CD8-positive, alpha-beta memory T cell (primary cell): ENCODE measurements at places on chromosomes 3 and 15. TPM values are rescaled to one million over a fixed set of nuclear protein-coding genes. Genes with fewer than 3 reads are reported as not detected.

The CLEC3B gene
- not detected for total RNA-seq

The EPHA3 gene
- not detected for total RNA-seq

The THBS1 gene
- total RNA-seq = 6.6 TPM

The CHRNA3 gene
- not detected for total RNA-seq

The TUSC2 gene
- 36.6 TPM for total RNA-seq

GRCh38 chr3:65508750-65509422, 529.8 kb downstream of the MAGI1 start:
- DNase-seq = no peak

DNA sequence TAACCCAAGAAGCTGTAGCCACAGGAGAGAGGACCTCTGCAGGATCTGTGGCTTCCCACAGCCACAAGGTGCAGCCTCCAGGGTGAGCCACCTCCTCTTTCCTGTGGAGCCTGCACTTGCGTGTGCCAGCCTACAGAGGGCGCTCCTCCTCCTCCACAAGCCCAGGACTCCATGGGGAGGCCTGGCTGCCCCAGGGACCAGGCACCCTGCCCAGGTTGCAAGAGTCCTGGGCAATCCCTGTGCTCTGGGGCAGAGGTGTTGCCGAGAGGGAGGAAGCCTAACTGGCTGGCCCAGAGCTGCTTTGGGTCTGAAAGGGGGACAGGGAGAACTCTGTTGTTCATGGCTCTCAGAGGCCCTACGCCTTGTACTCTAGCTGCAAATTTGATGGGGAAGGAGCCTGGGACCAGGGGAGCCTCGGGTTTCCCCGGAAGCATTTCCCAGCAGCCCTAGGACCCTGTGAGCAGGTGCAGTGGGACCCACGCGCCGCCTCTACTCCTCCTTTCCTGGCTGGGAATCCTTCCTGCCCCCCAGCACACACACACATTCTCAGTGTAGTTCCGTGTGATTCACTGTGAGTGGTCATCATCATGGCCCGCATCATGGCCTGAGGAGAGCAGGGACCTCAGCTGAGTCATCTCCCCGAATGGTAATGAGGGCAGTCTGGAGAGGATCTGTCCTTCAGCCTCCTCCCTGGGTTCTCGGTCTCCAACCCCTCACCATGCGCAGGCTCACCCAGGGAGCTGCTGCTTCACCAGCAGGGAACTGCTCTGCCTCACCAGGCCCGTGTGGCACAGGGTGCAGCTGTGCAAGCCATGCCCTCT, 24.3 kb downstream of the TBC1D21 start:
- peak; percentile 11 for DNase-seq

DNA sequence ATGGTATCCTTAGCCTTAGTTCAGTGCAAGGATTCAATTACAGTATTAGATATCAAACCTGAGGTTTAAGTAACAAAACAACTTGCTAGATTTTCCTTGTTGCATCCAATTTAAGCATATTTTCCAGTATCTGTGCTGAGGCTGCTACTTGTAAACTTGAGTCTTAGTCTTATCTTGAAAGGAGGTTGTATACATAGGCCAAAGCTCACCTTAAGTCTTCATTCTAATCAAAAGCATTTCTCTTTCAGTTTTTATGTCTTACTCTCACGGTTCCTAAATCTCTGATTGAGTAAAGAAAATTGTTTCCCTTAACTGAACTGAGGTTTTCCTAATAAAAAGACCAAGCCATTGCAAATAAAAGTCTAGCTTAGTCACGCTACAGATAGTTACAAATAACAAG, 52.6 kb downstream of the U2SURP start:
- DNase-seq = no peak

GRCh38 chr3:185204894-185205293, 49.0 kb downstream of the EHHADH start:
- no peak for DNase-seq

GRCh38 chr3:123467046-123467445, 18.2 kb upstream of the ADCY5 start:
- DNase-seq = no peak

DNA sequence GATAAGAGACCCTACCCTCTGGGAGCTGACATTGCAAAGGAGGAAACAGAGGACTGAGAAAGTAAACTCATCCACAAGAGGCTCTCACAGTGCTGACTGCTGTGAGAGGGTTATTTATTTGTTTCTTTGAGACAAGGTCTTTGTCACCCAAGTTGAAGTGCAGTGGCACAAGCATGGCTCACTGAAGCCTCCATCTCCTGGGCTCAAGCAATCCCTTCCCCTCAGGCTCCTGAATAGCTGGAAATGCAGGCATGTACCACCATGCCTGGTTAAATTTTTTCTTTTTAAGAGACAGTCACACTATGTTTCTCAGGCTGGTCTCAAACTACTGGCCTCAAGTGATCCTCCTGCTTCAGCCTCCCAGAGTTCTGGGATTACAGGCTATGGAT, 52.8 kb downstream of the FBLN2 start:
- DNase-seq = no peak

DNA sequence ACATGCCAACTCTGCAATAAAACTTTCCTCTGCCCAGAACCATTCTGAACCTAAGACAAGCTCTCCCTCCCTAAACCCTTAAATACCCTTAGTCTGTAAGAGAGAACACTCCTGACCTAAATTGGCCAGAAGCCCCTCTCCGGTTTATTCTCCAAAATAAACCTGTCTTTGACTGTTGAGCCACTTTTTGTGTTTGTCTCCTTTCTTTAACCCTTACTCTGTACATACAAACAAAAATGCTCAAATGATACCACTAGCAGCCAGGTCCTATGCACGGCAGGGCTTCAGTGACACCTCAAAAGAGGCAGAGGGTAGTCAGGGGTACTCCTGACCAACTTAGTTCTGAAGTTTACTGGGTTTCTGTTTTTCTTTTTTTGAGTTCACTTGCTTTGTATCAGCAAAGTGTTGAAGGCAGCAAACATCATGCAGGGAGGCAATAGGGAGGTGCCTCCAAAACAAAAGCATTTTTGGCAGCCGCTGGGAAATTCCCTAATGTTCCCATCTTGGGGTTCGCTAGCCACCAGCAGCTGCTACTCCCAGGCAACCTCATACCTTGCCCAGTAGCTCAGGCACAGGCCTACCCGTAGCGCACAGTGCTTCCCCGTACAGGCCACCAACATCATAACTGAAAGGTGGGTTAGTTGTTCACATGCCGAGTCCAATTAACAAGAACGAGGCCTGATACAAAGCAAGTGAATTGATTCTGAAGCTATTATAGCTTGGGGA, 62.9 kb upstream of the GCNT3 start:
- no peak for DNase-seq

GRCh38 chr3:66454464-66454859, 46.4 kb downstream of the LRIG1 start:
- DNase-seq = no peak

GRCh38 chr3:14145236-14145635, 20.4 kb downstream of the TMEM43 start:
- peak; percentile 42 for DNase-seq

DNA sequence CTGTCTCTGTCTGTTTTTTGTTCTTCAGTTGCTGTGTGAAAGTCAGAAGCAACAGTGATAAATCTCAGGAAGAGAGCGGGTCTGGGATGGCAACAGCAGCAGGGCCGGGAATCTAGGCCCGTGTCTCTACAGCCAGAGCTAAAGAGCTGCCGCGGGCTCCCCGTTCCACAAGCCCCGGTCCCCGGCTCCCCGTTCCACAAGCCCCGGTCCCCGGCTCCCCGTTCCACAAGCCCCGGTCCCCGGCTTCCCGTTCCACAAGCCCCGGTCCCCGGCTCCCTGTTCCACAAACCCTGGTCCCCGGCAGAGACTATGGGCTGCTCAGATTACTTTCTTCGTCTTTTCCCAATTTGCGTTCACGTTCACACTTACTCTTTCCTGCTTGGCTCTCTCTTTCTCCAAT, 19.5 kb downstream of the RCCD1 start:
- DNase-seq = no peak

DNA sequence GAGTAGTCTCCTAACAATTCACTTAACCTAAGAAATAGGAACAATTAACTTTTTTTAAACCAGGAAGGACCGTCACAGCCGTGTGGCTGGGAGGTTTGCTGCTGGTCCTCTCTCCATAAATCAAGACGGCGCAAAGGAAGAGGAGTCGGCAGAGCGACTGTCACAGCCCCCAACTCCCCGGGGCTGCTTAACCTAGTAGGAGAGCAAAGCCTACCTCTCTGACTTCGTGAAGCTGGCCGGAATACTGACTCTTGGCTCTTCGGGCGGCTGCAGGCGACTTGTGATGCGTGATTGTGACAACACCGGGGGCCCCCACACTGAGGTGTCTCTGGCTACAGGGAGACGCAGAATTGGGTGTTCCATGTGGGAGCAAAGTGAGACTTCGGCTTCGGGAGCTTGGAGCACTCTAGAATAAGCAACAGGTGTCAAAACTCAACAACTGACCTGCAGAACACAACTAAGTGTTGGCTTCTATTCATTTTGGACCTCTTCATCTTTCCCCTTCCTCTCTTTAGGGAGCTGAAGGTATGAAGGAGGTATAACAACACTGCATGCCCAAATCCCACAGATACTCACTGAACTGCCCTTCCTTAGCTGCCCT, 151.1 kb downstream of the OSBPL10 start:
- no peak for DNase-seq

DNA sequence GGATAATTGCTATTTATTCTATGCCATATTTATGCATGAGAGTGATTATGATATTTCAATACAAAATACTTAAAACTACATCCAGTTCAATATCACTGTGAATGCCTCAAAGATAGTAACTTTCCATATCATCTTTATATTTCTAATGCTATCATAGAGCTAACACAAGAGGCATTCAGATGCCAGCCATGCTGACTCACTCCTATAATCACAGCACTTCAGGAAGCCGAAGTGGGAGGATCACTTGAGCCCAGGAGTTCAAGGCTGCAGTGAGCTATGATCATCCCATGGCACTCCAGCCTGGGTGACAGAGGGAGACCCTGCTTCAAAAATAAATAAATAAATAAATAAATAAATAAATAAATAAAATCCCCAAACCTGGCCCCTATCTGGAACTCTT, 498.7 kb downstream of the EPHA3 start:
- no peak for DNase-seq

DNA sequence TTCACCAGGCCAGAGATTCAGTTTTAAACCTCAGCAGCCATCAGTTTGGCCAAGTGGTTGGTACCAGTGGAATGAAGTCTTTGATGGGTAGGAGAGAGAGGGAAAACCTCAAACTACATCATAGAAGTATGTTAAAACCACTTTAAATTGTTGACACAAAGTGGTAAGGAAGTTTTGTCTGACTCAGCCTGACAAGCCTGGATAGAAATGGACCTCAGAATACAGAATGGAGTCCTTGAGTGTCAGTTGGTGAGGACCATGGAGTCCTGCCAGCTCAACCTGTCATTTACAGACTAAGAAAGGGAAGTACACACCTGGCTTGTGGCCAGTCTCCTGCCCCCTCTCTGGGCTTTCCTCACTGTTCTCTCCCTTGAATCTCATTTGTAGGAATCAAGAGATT, 12.1 kb downstream of the EAF1 start:
- DNase-seq = no peak

DNA sequence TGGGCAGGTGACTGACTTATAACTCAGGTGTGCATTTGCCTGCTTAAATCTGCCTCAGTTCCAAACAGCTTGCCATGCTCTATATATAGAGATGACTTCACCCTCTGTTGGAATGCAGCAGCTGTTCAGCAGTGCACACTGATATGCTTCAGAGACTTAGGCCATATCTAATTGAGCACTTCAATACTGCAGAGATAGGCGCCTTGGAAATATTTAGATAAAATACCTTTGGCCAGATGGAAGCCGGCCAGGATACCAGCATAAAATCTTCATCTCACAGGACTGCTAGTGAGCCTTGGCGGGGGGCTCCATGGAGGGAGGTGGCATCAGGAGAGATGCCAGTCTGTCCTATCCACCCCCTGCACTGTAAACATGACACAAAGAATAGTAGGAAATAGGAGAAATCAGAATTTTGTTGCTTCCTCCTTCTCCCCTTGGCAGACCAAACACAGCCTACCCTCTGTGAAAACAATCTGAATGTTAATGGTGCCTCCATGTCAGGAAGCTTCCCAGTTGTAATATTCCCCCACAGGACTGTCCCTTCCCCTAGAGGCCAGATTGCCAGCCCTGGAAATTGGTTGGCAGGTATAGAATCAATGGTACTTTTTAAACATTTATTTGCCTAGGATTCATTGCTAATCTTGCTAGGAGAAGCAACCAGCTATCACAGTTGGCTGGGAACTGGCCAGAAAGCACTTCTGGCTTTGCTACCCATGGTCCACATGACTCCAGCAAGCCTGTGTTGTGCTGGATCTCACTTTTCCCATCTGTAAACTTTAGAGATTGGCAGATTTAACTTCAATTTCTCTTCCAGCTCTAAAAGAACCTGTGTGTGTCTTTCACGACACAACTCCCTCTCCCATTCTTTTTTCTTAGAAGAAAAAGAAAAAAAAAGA, 215.5 kb upstream of the KCNMB2 start:
- no peak for DNase-seq

DNA sequence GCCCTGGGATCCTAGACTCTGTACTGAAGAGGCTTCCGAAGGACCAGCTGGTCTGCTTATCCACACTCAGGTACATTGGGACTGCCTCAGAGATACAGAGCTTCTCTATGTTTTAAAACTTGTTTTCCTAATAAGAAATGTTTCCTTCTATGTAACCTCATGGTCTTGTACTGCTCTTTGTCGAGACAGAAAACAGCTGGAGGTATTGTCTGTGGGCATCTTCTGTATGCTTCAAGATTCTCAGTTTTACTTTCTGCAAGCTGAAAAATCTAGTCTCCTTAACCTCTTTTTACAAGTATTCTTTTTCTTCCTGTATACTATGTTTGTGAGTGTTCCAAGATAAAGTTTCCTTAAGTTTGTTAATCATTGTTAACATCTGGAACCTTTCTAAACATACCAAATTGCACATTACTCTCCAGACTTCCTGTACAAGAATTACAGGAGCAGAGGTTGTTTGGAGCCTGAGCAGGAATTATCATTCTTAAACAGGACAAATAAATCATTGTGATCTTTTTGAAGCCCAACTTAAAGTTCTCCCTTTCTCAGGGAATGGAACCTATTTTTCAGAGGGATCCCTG, 358.3 kb upstream of the CFAP20DC start:
- DNase-seq = no peak
